Substantia nigra (tissue), 51 donors: ENCODE measurements at places on chromosomes 6 and 20.

- DNase-seq, result no peak
Measured at GRCh38 chr6:142381181-142381580, 79.4 kb downstream of the ADGRG6 start.

DNA sequence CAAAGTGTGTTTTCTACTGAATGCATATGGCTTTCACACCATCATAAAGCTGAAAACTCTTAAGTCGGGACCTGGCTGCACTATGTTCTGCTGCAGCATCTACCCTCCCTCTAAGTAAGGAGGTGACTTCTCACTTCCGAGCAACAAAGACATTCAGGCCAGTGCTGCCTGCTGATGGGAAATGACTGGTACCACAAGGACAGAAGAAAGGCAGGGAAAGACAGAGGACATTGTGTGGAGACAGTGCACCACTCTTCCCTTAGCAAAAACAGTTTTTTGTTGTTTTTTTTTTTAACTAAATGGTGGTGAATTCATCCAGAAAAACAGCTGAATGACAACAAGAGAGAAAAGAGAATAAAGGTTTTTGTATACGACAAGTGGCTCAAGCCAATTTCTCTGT lies 81.5 kb downstream of the MAP7 start:
- no peak for DNase-seq

DNA sequence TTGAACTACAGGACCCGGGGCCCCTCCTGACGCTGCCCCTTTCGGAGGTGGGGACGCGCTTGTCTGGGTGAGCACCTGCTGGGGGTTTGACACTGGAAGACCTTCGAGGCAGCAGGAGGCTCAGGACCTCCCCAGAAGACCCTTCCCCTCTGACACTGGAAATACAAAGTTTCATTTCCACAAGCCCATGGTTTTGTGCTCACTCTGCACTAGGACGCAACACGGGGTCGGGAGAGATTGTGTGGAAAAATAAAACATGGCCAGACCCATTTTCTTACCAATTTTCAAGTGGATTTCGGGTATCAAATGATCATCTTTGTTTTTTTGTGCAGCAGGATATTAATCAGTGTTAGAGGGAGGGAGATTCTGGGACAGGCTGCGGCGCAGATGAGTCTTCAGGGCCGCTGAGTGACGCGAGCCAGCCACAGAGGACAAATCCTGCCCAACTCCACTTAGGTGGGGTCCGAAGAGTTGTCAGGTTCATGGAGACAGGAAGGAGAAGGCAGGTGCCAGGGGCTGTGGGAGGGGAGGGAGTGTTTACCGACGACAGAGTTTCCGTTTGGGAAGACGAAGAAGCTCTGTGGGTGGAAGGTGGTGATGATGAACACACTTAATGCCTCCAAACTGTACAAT lies 160.0 kb upstream of the AFDN start:
- DNase-seq, result no peak

- no peak for DNase-seq
Measured at GRCh38 chr20:59388402-59388801, 88.0 kb downstream of the EDN3 start.

GRCh38 chr6:24378473-24379097 lies 20.7 kb upstream of the DCDC2 start:
- no peak for DNase-seq

DNA sequence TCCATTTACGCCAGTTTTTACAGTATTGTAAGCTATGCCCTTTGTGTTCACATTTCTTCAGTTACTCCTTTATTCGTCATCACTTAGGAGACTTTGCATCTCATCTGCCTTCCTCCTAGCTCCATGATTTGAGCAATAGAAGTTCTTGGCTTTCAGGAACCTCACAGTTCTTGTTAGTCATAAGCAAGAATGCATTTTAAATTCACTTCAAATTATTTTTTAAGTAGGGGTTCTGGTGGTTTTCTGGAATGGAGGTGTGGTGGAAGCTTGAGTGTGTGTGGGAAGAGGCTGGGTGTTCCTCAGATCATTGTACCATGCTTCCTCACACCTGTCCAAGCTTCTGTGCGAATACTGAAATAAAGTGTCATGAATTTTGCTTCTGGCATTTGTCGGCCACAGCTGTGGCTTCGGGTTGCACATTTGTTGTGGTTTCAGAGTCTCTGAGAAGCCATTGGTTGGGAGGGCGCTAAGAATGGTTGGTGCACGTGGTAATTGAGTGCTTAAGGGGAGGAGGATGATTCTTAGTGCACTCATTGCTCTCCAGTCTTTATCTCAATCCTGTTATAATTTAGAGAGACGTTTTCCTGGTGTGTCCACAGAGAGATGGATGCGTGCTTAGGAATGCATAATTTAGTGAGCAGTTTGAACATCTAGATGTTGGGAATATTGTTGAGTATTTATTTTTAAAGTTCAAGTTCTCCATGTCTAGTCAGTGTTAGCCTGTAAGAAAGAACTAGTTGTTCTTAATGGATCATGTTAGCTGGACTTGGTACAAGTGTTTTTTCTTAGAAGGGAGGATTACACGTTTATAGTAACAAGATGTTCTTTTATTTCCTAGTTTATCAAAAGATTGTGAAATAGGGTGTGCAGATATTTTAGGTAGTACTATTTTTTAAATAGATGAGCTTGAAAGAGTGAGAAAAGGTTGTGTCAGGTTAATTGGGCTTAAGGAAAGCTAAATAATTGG lies 31.9 kb downstream of the FOXO3 start:
- DNase-seq, result peak; percentile 17

GRCh38 chr6:88890394-88890793 lies 73.0 kb downstream of the RNGTT start:
- DNase-seq, result no peak

- DNase-seq, result no peak
Measured at GRCh38 chr20:25685276-25686080, 11.2 kb downstream of the ZNF337 start.

GRCh38 chr6:5833120-5833519 lies 173.6 kb downstream of the NRN1 start:
- DNase-seq, result no peak

- DNase-seq, result no peak
Measured at GRCh38 chr6:110034667-110035036, 56.5 kb downstream of the GPR6 start.
